Activated naive CD8-positive, alpha-beta T cell treated with anti-CD3 and anti-CD28 coated beads for 36 hours (primary cell): ENCODE measurements at places on chromosomes 7 and 10. TPM values are rescaled to one million over a fixed set of nuclear protein-coding genes. Genes with fewer than 3 reads are reported as not detected.

The HYAL4 gene
- not detected for total RNA-seq

DNA sequence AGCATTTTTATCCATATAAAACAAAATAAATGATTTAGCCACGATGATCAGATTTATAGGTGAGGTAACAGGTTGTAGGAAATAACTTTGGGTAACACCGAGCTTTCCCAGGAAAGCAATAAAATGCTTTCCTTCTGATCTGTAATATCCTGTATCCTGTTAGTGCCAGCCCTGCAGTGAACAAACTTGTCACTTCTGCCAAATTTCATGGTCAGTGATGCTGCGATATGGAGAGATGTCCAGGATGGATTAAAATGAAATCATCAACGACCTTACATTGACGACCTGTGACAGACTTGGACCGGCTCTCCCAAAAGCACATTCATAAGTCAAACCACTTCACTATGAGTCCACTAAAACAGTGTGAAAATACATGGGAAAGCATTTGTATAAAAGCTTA lies 608.0 kb upstream of the NRP1 start:
- no peaks in the 10 kb centered on the region for H3K4me1 ChIP-seq
- no peaks in the 10 kb centered on the region for H3K27me3 ChIP-seq
- H3K4me3 ChIP-seq: no peak overlapping the region
- no peak for DNase-seq
- no peaks in the 10 kb centered on the region for H3K36me3 ChIP-seq

The FRMPD2 gene
- total RNA-seq: not detected

- no peak overlapping the region for H3K4me3 ChIP-seq
- H3K27ac ChIP-seq: no peak overlapping the region
- no peak for DNase-seq
- H3K36me3 ChIP-seq: no peaks in the 10 kb centered on the region
- H3K4me1 ChIP-seq: no peaks in the 10 kb centered on the region
- H3K27me3 ChIP-seq: peaks cover 2% of the 10 kb centered on the region
Measured at GRCh38 chr7:91549878-91550277, 285.6 kb downstream of the FZD1 start.

DNA sequence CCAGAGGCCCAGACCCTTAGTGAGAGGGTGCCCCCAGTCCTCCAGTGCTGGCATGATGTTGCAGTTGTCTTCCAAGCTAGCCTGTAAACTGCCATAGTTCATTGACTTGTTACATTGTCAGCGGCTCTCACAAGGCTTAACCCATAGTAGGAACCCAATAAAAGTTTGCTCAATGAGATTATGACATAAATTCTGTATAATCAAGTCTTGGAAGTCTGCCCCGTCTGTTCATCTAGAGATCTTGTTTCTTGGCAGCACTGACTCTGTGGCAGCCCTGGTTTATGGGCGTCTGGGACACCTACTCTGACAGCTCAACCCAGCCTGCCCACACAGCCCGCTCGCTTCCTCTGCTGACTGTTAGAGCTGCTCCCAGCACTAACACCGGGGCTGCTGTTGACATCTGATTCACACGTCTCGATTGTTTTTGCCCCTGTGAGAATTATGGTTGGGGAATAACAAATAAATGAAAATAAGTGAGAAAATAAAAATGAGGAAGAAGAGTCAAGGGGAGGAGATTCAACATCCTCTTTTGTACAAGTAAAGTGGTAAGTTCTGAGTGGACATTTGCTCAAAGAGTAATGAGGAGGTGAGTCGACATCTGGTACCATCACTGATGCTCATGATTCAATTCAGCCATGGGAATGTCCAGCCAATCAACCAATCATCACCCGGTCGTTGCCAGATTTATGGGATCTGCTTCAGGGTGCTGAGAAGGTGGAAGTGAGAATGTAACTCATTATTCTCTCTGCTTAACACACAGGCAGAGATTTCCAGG lies 160.8 kb downstream of the SPAG6 start:
- H3K4me1 ChIP-seq: peaks cover 7% of the 10 kb centered on the region
- DNase-seq: peak; percentile 24
- H3K27me3 ChIP-seq: peaks cover 20% of the 10 kb centered on the region
- peaks cover 5% of the 10 kb centered on the region for H3K36me3 ChIP-seq
- H3K27ac ChIP-seq: no peak overlapping the region
- H3K4me3 ChIP-seq: no peak overlapping the region

The PLA2G12B gene
- total RNA-seq: not detected

DNA sequence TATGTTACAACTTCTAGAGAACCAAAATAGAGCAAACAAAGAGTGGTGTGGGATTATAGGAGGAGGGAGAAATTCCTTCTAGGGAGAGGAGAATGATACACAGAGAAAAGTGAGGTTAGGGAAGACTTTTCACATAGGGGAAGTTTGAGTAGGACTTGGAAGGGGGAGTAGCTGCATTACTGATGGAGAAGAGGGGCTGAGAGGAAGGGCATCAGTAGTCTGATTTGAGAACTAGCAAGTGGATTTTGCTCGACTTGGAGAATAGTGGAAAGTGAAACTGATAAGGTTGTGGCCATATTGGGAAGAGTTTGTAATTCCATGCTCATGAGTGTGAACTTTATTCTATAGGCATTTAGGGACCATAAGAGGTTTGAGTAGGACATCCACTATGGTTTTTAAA lies 6.1 kb downstream of the NRF1 start:
- DNase-seq: no peak
- H3K27ac ChIP-seq: peak overlapping the region; percentile 4
- no peaks in the 10 kb centered on the region for H3K27me3 ChIP-seq
- H3K4me3 ChIP-seq: peak overlapping the region; percentile 9
- peaks cover 68% of the 10 kb centered on the region for H3K4me1 ChIP-seq
- peaks cover 16% of the 10 kb centered on the region for H3K36me3 ChIP-seq

The HOXA7 gene
- total RNA-seq: not detected

The DDX21 gene
- total RNA-seq: 306 TPM

- peaks cover 1% of the 10 kb centered on the region for H3K4me1 ChIP-seq
- H3K27me3 ChIP-seq: peaks cover 15% of the 10 kb centered on the region
- no peak overlapping the region for H3K27ac ChIP-seq
- no peaks in the 10 kb centered on the region for H3K36me3 ChIP-seq
Measured at GRCh38 chr10:3699916-3700315, 85.1 kb downstream of the KLF6 start.

The OPALIN gene
- not detected for total RNA-seq

- DNase-seq: no peak
- H3K36me3 ChIP-seq: no peaks in the 10 kb centered on the region
- no peak overlapping the region for H3K4me3 ChIP-seq
- H3K27ac ChIP-seq: no peak overlapping the region
- H3K27me3 ChIP-seq: no peaks in the 10 kb centered on the region
Measured at GRCh38 chr10:85607043-85607695, 759.4 kb downstream of the GRID1 start.
